Lung microvascular endothelial cell (primary cell): ENCODE measurements at places on chromosomes 5 and 9. TPM values are rescaled to one million over a fixed set of nuclear protein-coding genes. Genes with fewer than 3 reads are reported as not detected.

The UGT3A2 gene
- not detected in 2 replicates for total RNA-seq

The C5orf63 gene
- total RNA-seq: 0.87 and 2.4 TPM in 2 replicates

The DPYSL3 gene
- 11.3 and 35.1 TPM in 2 replicates for total RNA-seq

The TBC1D13 gene
- 8.9 and 13.1 TPM in 2 replicates for total RNA-seq

The PCDHA4 gene
- under 0.01 TPM in 2 replicates for total RNA-seq

The CRB2 gene
- not detected in 2 replicates for total RNA-seq

The DMGDH gene
- 0.22 and 0.40 TPM in 2 replicates for total RNA-seq

The SLC6A18 gene
- total RNA-seq: not detected in 2 replicates

The MYO10 gene
- total RNA-seq: 55.8 and 59.5 TPM in 2 replicates

- DNase-seq: no peak
Measured at GRCh38 chr5:102720969-102721368, 34.1 kb upstream of the PAM start.

GRCh38 chr5:147406636-147407035 lies 103.2 kb downstream of the DPYSL3 start:
- no peak for DNase-seq

DNA sequence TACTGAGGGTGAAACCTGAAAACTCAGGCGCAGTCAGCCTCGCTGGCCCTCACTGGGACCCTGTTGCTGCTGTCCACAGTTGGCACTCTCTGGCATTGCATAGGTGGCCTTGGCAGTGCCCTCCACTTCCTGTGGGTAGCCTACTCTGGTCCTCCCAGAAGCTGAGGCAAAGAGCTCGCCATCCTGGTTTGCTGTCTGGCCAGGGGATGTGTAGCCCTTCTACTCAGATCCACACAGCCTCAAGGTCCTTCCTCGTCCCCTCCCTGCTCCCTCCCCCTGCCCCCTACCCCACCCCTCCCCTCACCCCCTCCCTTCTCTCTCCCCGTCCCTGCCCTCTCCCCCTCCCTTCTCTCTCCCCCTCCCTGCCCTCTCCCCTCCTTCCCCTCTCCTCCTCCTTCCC lies 176.0 kb downstream of the OLFM1 start:
- no peak for DNase-seq

- no peak for DNase-seq
Measured at GRCh38 chr5:174306345-174307030, 261.0 kb downstream of the NSG2 start.

DNA sequence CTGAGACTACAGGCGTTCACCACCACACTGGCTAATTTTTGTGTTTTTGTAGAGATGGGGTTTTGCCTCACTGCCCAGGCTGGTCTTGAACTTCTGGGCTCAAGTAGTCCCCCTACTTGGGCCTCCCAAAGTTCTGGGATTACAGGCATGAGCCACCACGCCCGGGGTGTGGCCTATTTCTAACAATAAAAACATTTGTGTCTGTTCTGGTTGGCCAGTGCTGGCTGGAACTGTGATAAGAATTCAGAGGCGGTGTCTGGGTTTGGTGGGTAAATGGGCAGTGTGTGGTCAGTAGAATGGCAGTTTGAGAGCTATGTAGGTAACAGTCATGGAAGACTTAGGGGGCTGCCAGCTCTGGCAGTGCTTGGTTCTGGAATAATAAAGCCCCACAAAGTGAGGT lies 46.9 kb upstream of the SYNPO start:
- DNase-seq: no peak

DNA sequence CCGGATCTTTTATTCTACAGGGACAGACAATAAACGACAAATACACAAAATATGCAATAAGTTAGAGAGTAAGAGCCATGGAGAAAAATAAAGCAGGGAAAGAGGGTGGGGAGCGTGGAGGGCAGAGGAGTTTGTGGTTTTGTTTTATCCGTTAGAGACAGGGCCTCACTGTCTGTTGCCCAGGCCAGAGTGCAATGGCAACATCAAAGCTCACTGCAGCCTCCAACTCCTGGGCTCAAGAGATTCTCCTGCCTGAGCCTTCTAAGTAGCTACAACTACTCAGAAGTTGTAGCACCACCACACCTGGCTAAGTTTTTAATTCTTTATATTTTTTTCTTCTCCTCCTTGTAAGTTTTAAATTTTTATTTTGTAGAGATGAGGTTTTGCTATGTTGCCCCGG lies 54.5 kb upstream of the CTNNA1 start:
- DNase-seq: no peak

DNA sequence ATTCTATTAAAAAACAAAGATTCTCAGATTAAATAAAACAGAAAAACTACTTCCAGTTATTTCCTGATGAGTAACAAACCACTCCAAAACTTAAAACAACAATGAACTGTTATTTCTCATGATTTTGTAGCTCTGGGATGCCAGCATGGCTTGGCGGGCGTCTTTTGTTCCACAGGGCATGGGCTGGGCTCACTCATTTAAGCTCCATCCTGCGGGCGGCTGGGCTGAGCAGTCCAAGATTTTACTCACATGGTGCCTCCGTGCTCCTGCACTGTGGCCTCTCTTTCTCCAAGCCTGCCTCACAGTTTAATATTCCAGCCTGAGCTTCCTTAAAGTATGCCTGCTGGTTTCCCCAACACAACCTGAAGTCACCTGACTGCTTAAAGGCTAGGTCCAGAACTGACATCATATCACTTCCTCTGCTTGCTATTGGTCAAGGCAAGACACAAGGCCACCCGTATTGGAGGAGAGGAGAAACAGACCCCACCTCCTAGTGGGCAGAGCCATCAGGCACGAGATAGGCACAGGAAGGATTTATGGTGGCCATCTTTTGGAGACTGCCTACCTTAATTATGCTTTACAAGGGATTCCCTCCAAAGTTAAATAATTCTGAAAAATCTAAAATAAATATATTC lies 41.6 kb upstream of the ZBTB43 start:
- no peak for DNase-seq

DNA sequence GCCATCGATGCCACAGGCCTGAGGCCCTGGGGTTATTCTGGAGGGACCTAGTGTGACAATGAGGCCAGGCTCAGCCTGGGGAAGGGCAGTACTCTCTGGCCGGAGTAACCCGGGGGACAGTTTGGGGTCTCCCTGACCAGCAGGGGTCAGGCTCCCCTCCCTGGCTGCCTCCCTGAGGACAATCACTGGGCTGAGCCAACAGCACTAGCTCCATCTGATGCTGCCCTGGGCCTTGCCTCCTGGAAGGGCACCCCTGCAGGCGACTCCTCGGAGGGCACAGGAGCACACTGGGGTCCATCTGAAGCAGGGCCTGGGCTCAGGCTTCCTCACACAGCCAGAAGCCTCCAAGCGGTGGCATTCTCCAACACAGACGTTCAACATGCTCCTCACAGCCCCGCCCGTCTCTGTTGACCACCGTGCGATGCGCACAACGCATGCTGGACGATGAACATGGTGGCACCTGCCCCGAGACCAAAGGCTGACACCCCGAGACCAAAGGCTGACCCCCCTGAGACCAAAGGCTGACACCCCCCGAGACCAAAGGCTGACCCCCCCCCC lies 68.3 kb downstream of the ADAMTS2 start:
- no peak for DNase-seq

DNA sequence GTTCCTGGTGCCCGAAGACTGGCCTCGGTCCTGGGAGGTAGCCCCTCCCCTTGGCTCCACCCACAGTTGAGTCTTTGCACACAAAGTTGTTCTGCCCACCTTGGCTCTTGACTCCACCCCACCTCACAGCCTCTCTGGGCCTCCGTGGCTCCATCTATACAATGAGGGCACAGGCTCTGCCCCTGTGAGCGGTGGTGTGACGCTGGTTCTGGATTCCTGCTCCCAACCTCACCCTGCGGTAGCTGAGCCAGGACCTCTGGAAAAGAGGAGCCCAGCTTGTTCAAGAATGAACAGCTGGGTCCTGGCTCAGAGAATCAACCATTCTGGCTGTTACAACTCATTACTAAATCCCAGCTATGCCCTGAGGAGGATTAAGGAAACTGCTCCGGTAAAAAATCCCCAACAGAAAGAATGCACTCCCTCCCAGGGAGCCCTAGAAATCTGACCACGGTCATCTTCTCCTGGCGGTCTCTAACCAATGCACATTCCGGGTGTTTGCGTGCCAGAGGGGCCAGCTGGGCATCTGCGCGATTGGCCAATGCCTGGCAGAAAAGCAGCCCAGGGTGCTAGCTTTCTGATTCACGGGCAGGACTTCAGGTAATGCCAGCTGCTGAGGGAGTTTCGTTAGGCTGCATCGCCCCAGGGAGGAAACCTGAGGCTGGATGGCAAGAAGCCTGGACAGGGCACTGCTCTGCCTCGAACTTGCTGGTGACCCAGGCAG lies 9.9 kb upstream of the GRHPR start:
- no peak for DNase-seq

- peak; percentile 60 for DNase-seq
Measured at GRCh38 chr5:64165500-64166200, at the start of gene RNF180. TSS of gene RNF180 (plus strand) at chr5:64165843. CDS start at chr5:64200808, 34,965 bp downstream.

GRCh38 chr9:88807426-88807825 lies 183.8 kb upstream of the S1PR3 start:
- DNase-seq: no peak

DNA sequence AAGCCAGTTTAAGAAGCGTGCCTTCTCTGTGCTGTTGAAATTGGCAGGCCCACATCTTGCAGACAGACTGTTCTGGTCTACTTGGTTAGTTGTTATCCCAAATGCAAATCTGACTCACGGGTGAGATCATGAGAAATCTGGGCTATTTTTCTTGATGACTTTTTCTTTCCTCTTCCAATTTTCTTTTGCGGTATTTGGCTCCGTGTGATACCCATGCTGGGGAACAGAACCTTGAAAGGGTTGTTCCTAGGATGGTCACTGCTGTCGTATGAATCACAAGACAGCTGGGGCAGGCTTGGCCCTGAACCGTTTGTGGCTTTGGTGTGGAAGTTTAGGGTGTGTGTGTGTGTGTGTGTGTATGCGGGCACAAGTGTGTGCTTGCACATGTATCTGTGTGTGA lies 24.6 kb downstream of the PDZD2 start:
- DNase-seq: no peak

DNA sequence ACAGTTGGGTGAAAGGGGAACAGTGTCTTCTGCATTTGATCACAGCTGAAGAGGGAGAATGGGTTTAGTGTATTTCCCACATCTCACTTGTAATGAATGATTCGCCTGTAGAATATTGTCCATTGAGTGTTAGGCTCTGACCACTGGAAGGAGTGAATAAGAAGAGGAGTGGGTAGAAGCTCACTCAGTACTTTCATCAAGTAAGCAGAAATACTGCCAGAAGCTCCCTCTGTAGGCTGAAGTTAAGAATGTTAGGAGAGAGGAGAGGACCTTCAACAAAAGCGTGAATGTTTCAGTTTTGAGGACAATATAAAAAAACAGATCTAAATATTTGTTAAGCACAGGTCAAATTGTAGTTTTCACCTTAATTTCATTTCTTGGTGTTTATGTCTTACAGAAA lies 27.5 kb downstream of the FSD1L start:
- peak; percentile 24 for DNase-seq

DNA sequence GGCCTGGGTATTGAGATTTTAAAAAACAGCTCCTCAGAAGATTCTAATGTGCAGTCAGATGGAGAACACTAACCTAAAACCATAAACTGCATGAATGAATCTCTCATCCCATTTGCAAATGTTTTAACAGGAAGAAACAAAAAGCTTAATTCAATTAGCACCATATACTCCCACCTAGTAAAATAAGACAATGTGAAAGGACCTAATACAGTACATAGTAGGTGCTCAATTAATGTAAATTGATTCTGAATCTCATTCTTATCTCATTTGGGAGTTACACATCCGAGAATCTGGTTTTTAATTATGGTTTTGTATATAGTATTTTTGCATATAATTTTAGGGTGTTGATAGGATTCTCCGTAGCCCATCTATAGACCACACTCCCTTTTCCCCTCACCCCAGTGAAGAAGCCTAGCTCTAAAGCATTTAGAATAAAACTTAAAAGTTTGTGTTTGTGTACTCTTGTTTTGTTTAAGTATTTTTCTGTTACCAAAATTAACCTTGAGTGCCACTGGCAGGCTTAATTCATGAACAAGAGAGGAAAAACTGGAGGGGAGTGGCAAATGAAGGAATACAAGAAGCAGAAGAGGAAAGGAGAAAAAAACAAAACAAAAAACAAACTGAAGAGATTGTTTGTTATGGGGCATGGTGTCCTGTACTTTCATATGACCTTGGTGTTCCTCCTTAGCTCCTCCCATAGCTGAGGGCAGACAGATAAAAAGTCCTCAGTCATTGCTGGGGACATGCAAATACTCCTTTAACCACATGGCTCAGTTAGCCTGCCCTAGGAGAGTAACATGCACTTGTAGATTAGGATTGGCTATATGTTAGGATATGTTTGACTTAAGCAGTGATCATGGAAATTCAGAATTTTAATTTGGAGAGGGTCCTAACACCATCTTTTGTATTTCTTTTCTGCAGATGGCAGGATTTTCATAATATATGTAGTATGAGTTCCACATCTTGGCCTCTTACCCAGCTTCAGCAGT lies 1.2 kb downstream of the RNF14 start:
- DNase-seq: peak; percentile 35

DNA sequence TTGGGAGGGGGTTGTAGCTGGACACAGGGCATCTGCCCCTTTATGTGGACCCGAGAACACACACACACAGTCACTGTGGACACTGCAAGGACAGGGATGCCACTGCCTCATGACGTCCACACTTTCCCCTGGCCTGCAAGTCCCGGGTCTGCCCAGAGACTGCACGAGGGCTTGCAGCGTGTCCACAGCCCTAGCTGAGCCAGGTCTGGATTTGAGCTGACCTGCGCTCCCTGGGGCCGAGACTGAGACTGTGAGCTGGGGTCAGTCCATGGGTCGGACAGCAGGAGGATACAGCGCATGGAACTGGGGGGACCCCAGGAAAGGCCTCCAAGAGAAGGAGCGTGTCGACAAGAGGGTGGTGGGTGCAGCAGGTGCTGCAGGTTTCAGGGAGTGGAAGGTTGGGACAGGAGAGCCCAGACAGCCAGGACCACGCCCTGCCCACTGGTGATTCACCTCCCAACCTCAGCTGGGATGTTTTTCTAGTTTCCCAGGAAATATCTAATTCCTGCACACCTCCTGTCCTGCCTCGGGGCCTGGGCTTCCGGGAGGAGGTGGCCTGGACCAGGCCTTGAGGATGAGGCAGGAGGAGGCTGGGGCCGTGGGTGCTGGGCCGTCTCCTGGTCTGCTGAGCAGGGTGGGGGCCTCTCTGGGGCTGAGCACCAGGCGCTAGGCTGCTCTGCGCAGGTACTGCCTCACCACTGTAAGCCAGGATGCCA lies 806 bp upstream of the RNF224 start:
- DNase-seq: no peak

- DNase-seq: peak; percentile 97
Measured at GRCh38 chr5:178626484-178627258, at the start of gene CLK4. TSS of gene CLK4 (minus strand) at chr5:178627050. CDS start at chr5:178623416, 3,634 bp downstream.
